CD8-positive, alpha-beta T cell (primary cell): ENCODE measurements at places on chromosomes 7 and 10. TPM values are rescaled to one million over a fixed set of nuclear protein-coding genes. Genes with fewer than 3 reads are reported as not detected.

The SYT15B gene
- total RNA-seq, result 0.08 TPM

The AGAP9 gene
- total RNA-seq, result 4.8 TPM

DNA sequence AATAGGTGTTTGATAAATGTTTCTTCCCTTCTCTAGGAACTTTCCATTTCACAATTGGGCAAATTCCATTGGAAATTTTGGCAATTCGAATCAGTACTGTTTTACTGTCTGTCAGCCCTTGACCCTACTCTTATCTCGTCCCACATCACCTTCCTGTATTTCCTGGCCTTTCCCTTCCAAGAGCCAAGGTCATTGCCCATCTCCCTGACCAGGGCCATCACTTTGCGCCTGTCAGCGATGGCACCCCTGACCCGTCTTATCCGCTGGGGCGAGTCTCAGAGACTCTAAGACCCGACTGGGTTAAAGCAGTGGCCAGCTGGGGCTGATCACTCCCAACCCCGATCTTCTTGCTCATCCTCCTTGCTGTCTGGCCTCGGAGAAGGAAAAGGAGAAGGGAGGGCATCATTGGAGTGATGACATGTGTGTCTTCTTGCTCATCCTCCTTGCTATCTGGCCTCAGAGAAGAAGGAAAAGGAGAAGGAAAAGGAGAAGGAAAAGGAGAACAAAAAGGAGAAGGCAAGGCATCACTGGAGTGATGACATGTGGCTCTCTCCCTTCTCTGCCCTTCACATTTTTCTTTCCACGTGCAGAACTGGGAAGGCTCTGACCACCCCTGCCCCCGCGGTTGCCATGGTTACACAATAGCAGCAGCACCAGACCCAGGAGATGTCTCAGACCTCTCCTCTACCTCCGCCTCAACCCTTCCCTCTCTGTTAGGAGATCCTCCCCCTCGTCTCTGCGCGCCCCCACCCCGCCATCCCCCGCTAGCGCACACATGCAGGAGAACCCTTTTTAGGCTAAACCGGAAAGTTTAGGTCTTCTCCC lies 2.0 kb downstream of the SEMA3D start:
- DNase-seq, result no peak

DNA sequence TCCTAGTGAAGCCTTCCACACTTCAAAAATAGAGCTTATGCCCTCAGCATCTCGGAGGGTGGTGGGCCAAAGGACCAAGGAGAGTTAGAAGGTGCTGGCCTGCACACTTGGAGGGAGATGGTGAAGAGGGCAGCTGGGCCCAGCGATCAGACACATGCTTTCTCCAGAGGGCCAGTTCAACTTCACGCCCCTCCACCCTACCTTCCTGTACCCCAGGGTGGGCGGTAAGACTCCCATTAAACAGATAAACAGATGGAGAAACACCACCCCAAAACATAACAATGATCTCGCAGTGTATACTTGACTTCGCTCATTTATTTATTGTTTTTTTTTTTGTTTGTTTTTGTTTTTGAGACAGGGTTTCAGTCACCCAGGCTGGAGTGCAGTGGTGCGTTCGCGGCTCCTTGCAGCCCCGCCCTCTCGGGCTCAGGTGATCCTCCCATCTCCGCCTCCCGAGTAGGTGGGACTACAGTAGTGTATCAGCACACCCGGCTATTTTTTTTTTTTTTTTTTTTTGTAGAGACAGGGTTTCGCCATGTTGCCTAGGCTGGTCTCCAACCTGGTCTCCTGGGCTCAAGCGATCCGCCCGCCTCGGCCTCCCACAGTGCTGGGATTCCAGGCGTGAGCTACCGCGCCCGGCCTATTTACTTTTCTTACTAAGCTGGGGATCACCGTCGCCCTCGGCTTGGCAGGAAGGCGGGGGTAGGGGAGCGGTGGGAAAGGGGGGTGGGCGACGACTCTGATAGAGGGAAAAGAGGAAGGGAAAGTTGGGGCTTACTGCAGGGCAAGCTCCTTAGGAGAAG lies 1.8 kb downstream of the C10orf95 start:
- peak; percentile 93 for DNase-seq
